Neural crest cell (in vitro differentiated cells): ENCODE measurements at places on chromosomes 13 and 19. TPM values are rescaled to one million over a fixed set of nuclear protein-coding genes. Genes with fewer than 3 reads are reported as not detected.

METTL21C gene
- total RNA-seq = not detected in 2 replicates

FCHO1 gene
- 10.8 and 12.2 TPM in 2 replicates for total RNA-seq

NXNL1 gene
- not detected in 2 replicates for total RNA-seq

VSIG10L gene
- 3.1 and 3.5 TPM in 2 replicates for total RNA-seq

LILRA1 gene
- total RNA-seq = not detected in 2 replicates

KLK2 gene
- not detected in 2 replicates for total RNA-seq

SCGB2B2 gene
- 0.45 TPM in 1 of 2 replicates, not detected in the other for total RNA-seq

USHBP1 gene
- 0.23 and 0.57 TPM in 2 replicates for total RNA-seq

GRCh38 chr19:35408284-35409171 is 37.7 kb downstream of the GPR42 start:
- H3K4me1 ChIP-seq = peaks cover 5% of the 10 kb centered on the region
- no peak overlapping the region for H3K4me3 ChIP-seq
- no peak for DNase-seq
- no peaks in the 10 kb centered on the region for H3K36me3 ChIP-seq
- peaks cover 52% of the 10 kb centered on the region for H3K27me3 ChIP-seq

DNA sequence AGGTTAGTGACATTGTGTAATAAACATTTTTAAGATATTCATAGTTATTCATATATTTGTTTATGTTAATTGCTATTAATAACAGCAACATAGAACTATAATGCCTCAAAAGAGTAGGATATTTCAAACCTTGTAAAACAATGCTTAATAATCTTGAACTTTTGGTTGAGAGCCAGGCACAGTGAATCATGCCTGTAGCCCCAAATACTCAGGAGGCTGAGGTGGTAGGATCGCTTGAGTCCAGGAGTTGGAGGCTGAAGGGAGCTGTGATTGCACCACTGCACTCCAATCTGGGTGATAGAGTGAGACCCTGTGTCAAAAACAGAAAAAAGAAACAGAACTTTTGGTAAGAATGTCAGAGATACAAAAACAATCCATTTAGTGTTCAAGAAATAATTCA is 213.9 kb upstream of the SLITRK1 start:
- no peak overlapping the region for H3K4me3 ChIP-seq
- H3K27ac ChIP-seq = no peak overlapping the region
- no peak for DNase-seq
- no peaks in the 10 kb centered on the region for H3K4me1 ChIP-seq

DNA sequence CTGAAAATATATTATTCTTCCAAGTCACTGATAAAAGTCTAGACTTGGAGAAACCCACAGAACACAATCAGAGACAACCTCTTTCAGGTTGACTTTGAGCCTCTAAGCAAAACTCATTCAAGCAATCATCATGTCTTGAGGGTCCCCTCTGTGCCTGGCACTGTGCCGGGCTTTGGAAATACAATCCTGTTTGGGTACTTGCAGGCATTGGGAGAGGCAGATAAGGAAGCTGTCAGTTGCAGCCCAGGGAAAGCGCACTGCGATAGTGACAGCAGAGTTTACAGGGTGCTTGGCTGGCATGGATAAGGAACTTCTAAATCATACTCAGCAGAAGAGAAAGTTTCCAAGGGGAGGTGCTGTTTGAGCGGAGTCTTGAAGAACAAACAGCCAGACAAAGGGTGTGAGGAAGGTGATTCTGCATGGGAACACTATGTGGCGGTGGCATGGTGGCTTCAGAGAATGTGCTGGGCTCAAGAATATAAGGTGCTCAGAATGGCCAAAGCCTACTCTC is 9.1 kb downstream of the SERP2 start:
- peaks cover 3% of the 10 kb centered on the region for H3K36me3 ChIP-seq
- no peak overlapping the region for H3K27ac ChIP-seq
- no peak overlapping the region for H3K4me3 ChIP-seq

- H3K4me3 ChIP-seq = no peak overlapping the region
- DNase-seq = no peak
- H3K36me3 ChIP-seq = no peaks in the 10 kb centered on the region
- H3K4me1 ChIP-seq = peaks cover 37% of the 10 kb centered on the region
These were observed 18.2 kb upstream of the MED4 start for GRCh38 chr13:48112896-48113755.

DNA sequence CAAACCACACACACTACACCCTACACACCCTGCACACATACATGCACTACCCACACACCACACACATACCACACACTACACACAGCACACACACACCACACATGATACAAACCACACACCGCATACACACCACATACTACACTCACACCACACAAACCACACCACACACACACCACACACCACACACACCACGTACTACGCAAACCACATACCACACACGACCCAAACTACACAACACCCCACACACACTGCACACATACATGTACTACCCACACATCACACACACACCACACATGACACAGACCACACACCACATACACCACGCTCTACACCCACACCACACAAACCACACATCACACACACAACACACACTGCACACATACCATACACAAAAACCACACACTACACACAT is 6.6 kb downstream of the MAG start:
- no peaks in the 10 kb centered on the region for H3K4me1 ChIP-seq
- H3K27me3 ChIP-seq = peaks cover 3% of the 10 kb centered on the region
- no peak overlapping the region for H3K27ac ChIP-seq
- H3K36me3 ChIP-seq = no peaks in the 10 kb centered on the region

GRCh38 chr13:31986676-31987470 is 44.7 kb upstream of the FRY start:
- no peaks in the 10 kb centered on the region for H3K36me3 ChIP-seq
- peaks cover 17% of the 10 kb centered on the region for H3K4me1 ChIP-seq
- H3K27ac ChIP-seq = no peak overlapping the region
- no peak overlapping the region for H3K4me3 ChIP-seq

DNA sequence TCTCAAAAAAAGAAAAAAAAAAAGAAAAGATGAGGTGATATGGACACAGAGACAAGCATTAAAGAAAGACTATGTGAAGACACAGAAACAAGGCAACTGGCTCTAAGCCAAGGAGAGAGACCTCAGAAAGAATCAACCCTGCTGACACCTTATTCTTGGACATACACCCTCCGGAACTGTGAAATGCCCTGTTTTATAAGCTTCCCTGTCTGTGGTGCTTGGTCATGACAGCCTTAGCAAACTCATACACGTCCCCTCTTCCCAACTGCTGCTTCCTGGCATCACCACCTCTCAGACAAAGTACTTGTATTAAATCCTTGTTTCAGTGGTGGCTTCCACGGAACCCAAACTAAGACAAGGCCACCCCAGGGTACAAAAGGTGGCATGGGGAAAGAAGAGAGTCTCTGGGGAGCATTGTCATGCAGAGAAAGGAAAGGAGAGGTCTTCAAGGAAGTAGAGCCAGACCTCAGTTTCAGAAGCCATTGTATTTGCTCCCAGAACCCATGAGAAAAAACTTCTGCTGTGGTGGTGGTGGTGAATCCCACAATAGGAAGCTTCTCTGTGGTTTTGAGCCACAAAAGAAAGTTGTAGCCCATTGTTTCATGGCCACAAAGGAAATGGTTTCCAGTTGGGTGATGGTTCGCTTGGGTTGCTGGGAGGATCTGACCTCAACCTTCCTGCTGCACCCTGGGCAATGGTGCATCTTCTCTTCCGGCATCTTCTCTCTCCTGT is 16.3 kb upstream of the TSPAN16 start:
- DNase-seq = no peak
- no peak overlapping the region for H3K4me3 ChIP-seq
- H3K36me3 ChIP-seq = no peaks in the 10 kb centered on the region
- H3K27me3 ChIP-seq = no peaks in the 10 kb centered on the region

GRCh38 chr19:1312767-1313694 is 27.4 kb downstream of the EFNA2 start:
- no peak for DNase-seq
- H3K4me1 ChIP-seq = peaks cover 4% of the 10 kb centered on the region
- H3K27me3 ChIP-seq = peaks cover 26% of the 10 kb centered on the region
- no peaks in the 10 kb centered on the region for H3K36me3 ChIP-seq

GRCh38 chr19:15196360-15197005 is 4.3 kb downstream of the NOTCH3 start:
- no peak overlapping the region for H3K27ac ChIP-seq
- H3K4me3 ChIP-seq = peak overlapping the region; percentile 78
- no peaks in the 10 kb centered on the region for H3K27me3 ChIP-seq
- H3K4me1 ChIP-seq = peaks cover 39% of the 10 kb centered on the region
- H3K36me3 ChIP-seq = peaks cover 14% of the 10 kb centered on the region

- no peak for DNase-seq
- H3K36me3 ChIP-seq = peaks cover 21% of the 10 kb centered on the region
- no peak overlapping the region for H3K4me3 ChIP-seq
- no peak overlapping the region for H3K27ac ChIP-seq
These were observed 89.5 kb downstream of the USP12 start for GRCh38 chr13:27081893-27082679.

- no peak overlapping the region for H3K4me3 ChIP-seq
- H3K27ac ChIP-seq = no peak overlapping the region
- H3K36me3 ChIP-seq = peaks cover 34% of the 10 kb centered on the region
These were observed 29.0 kb downstream of the DZIP1 start for GRCh38 chr13:95615539-95615938.

GRCh38 chr13:80118506-80118905 is 222.4 kb downstream of the SPRY2 start:
- H3K4me1 ChIP-seq = peaks cover 26% of the 10 kb centered on the region
- no peak for DNase-seq
- H3K27me3 ChIP-seq = no peaks in the 10 kb centered on the region
- H3K4me3 ChIP-seq = no peak overlapping the region
- H3K36me3 ChIP-seq = no peaks in the 10 kb centered on the region
